ENCODE measurements at places on chromosomes 3 and 15.

GRCh38 chr3:128316481-128316891, 150.2 kb downstream of the DNAJB8 start:
- DNase-seq = no peak

DNA sequence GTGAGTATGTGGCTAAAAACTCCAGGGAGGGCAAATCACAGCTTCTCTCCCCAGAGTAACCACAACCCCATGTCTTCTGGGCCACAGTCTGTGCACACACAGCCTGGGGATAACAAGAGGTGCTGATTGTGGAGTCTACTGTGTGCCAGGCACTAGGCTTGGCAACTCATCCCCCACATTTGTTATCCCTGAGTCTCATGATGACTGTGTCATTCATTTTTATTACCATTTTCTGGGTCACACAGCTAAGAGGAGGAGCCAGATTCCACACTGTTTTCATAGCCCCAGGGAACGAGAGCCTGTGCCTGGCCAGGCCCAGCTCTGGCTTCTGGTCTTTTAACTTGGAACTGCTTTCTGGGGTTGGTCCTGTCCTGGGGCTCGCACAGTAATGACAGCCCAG, 34.5 kb downstream of the ESYT3 start:
- DNase-seq = peak; percentile 64

GRCh38 chr3:63921741-63922482, 9.7 kb upstream of the SCAANT1 start:
- DNase-seq = no peak

DNA sequence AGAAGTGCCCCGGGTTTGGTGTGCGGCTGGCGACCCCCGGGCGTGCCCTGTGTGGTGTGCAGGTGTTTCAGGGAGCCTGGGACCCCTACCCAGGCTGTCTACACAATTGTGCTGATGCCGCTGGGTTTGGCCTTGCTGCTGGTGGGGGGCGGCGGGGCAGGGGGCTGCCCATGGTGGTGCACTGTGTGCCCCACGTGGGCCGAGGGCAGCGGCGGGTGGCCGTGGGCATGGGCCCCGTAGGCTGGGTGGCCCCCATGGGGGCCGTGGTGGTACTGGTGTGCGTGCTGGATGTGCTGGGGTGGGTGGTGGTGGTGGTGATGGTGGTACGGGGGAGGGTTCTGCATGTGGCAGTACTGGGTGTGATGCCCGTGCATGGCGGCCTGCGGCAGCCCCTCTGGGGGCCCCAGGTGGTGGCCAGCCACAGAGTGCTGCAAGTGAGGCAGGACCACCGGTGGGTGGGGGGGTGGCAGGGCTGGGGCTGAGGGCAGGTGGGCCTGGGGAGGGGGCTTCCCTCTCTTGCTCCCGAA, 59.6 kb upstream of the RPL32 start:
- no peak for DNase-seq

DNA sequence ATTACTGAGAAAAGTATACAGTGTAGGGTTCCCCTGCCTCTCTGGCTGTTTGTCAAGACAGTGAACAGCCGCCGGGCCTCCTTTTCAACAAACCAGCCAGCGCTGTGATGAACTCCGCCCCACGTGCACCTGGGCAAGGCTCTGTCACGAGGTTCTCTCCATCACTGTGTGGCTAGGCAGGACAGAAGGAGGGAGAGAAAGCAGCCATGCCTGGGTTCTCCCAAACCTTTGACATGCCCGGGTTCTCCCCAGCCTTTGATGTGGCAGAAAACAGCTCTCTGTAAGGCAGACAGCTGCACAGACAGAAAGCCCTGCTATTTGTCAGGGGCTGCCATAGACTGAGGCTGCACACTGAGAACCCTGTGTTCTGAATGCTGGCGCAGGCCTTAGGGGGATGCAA, 101.4 kb upstream of the TRPM1 start:
- no peak for DNase-seq
